HCT116 (cell line): ENCODE measurements at places on chromosomes 11 and 22.

GRCh38 chr11:5304046-5304445 is 2.3 kb upstream of the OR51B4 start:
- DNase-seq = no peak

GRCh38 chr22:39651053-39651996 is 80.8 kb downstream of the CACNA1I start:
- no peak for DNase-seq

GRCh38 chr22:47022075-47022473 is 259.6 kb downstream of the TBC1D22A start:
- no peak for DNase-seq

GRCh38 chr11:20584093-20584774 is 15.2 kb upstream of the SLC6A5 start:
- no peak for DNase-seq

- DNase-seq = no peak
These were observed 480 bp upstream of the MTMR2 start for GRCh38 chr11:95924414-95924760.

- DNase-seq = peak; percentile 54
These were observed 671 bp upstream of the PICALM start for GRCh38 chr11:86069408-86070101.

DNA sequence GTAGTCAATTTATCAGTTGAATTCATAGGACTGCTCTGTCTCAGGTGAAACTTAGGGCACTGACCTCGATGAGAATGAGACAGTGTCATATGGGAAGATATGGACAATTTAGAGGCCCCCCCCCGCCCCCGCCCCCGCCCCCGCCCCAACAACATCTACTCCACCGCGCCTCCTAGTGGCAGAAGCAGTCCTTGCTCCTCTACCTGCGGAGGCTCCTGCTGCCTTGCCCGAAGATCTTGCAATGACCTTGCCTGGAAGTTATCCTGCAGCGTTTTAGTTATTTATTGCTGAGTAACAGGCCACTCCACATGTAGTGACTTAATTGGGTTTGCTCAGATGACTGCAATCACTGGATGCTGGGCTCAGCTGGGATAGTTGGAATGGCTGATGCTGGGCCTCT is 15.2 kb downstream of the SERPINH1 start:
- no peak for DNase-seq

DNA sequence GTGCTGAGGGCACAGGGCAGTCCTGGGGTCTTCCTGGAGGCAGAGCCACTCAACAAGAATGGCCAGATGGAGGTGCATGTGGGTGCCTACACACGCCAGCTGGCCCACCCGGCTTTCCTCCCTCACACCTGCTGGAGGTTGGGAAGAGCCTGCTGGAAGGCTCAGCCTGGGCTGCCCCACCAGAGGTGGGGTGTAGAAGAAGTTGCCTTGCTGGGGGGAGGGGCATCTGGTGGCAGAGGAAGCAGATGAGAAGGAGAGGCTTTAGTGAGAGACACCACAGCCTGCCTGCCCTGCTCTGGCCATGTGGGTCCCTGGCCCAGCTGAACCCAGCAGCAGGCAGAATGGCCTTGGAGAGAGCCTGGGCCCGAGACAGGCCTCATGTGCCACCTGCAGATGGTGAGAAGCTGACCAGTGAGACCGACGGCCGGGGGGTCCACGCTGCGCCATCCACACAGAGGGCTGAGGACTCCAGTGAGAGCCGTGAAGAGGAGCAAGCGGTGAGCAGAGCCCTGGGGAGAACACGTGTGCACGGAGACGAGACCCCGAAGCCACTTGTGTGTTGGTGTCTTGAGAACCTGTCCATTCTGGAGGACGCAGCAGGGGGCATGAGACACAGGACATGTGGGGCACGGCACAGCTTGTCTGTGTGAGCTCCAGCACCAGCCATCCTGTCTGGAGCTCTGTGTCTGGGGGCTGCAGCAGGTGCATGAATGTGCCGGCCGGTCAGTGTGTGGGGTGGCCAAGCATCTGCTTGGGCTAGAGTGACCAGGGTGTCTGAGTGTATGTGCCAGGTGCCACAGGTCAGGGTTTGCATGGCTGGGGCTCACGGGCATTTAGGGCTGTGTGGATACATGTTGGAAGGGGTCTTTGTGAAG is 2.7 kb downstream of the B4GALNT4 start:
- no peak for DNase-seq

- DNase-seq = no peak
These were observed 23.8 kb downstream of the GGTLC2 start for GRCh38 chr22:22667966-22668880.
